ENCODE measurements at places on chromosomes 11 and 22.
A peak's percentile ranks its signal among the peaks of the same experiment; 100 is the strongest.

DNA sequence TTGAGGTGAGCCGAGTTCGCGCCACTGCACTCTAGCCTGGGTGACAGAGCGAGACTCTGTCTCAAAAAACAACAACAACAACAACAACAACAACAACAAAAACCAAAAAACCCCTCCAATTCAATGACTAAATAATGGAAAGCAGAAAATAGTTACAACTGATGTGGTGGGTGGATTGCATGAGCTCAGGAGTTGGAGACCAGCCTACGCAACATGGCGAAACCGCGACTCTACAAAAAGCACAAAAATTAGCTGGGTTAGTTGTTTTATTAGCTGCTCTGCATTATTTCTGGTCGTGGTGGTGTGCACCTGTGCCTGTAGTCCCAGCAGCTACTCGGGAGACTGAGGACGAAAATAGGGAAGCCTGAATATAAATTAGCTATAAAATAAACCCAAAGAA is 2.6 kb upstream of the PATL1 start:
- DNase-seq, result no peak

- DNase-seq, result no peak
These were observed 29.9 kb downstream of the ANKRD42 start for GRCh38 chr11:83223457-83223856.

GRCh38 chr11:11146830-11147229 is 206.2 kb downstream of the CSNK2A3 start:
- DNase-seq, result no peak

- DNase-seq, result peak; percentile 77
These were observed 37.9 kb upstream of the PRR5 start for GRCh38 chr22:44664149-44664548.

- no peak for DNase-seq
These were observed 108.1 kb downstream of the MORC2 start for GRCh38 chr22:30860176-30861105.

All from KBM-7 (cell line).